Activated CD4-positive, alpha-beta T cell treated with anti-CD3 and anti-CD28 coated beads, Interleukin-2, Interleukin-4, amounts not matched to agents 100 ng/mL and 50 ng/mL, durations not matched to agents 16 hours and 8 hours (primary cell): ENCODE measurements at places on chromosomes 5 and 9.
A peak's percentile ranks its signal among the peaks of the same experiment; 100 is the strongest.

DNA sequence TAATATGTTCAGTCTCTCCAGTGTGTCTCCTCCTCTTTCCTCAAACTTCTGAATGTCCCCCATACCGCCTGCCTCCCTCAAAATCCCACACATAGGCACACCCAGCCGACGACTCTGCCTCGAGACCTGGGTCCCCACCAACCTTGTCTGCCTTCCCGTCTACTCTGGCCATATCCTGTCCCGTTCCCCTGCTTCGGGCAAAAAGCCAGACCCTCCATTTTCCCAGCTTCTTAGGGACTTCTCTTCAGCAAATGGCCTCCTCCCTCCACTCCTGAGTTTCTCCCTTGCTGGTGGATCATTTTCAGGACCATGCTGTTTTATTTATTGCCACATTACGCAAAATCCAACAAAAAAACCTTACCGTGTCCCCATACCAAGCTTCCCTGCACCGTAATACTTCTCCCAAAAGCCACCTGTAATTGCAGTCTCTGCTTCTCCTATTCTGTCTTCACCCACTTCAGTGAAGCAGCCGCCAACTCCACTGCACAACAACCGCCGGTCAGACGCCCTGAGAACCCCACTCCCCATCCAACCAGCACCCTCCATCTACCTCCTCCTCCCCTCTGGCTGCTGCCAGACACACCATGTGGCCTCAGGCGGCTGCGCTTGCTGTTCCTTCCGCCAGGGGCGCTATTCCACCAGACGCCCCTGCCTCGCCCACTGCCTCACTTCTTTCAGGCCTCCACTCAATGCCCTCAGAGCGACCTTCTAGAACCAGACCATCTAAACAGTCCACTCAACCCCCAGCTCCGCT is 117.0 kb downstream of the TRPM6 start:
- peak; percentile 6 for DNase-seq

DNA sequence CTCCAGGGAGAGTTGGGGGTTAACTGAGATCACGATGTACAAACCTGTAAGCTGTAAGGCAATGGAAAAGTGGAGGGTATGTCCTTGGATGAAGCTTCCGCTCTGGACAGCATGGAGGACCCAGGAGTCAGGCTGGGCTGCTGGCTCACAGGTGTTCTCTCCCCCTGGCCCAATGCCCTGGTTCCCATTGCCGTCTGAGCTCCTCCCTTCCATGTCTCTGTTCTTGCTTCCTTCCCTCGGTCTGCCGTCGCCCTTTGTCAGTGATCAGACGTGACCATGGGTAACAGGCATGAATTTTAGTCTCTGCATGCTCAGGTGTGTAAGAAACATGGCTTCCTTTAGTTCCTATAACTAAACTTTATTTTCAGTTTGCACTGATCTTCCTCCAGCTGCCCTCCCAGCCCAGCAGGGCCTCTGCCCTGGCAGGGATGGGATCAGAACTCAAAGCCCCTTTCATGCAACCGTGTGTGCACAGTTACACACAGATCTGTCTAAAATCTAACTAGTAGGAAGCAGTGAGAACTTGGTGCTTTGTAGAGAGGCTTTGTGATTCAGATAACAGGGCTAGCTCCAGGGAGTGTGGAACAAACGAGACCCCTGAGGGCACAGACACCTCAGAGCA is 51.7 kb upstream of the KCNMB1 start:
- DNase-seq: no peak

DNA sequence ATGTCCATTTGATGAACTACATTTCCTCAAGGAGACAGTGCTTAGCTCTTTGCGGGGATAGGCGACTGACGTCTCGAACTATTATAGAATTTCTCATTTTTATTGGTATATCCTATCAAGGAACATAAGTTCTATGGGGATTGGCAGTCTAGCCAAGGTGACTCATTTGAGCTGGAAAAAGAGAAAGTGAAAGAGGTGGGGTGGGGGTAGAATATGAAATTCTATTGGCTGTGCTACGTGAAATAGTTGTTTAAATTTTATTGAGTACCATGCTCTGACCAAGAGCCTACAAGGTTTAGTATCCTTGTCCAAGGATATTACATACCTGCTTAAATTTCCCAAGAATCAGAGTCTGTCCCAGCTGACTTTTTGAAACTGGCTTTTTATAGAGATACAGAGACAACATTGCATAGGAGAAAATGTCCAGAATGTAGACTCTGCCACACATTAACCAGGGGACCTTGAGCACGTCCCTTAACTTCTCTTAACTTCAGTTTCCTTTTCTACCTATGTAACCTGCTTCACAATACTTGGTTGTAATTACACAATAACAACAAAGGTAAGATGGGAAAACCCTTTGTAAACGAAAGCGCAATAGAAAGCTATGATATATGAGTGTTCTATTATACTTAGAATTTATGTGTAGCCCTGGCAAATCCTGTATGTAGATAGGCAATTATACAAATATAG is 226.4 kb upstream of the WWC1 start:
- DNase-seq: no peak

DNA sequence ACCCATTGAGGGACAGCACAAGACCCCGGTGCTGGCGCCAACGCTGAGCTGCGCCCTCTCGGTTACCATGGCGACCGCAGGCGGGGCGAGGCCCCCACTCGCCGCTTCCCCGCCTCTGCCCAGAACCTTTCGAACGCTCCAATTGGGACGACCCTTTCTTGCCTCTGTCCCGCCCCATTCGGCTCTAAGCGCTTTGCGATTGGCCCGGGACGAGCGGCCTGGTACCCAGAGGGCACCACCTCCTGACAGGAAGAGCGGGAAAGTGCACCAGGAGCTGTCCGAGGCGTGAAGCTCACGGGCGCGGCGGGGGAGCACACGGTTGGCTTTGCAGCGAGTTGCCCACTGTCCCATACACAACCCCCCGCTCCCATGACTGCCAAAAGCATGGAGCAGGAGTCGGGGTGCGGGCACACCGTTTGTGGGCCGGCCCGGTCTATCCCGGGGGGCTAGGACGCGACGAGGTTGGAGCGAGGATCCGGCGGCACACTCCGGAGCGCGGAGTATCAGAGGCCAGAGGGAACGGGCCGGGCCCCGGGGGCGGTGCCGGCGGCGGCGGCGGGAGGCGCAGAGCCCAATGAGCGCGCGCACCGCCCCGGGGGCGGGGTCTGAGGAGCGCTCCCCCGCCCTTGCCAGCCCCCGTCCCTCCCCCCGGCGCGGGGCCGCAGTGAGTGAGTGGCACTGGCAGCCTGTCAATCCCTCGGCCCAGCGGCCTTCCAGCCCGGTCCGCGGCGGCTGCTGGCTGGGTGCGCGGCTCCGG is 978 bp upstream of the PBX3 start:
- peak; percentile 96 for DNase-seq

- no peak for DNase-seq
Measured at GRCh38 chr9:133703591-133704399, 34.4 kb downstream of the SARDH start.

DNA sequence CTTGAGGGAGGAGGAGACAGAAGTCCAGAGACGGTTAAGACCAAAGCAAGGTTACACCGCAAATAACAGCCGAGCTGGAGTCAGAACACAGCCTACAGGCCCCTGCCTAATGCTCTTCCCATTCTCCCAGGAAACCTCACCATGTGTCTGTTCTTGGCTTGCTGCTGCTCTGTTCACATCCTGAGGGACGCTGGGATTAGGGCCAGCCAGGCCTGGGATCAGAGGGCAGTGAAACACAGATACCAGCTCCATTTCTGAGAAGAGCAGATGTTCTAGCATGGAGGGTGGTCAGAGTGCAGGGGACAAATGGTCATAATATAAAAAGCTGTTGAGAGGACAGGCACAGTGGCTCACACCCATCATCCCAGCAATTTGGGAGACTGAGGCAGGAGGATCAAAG is 124.8 kb upstream of the LARP1 start:
- no peak for DNase-seq

DNA sequence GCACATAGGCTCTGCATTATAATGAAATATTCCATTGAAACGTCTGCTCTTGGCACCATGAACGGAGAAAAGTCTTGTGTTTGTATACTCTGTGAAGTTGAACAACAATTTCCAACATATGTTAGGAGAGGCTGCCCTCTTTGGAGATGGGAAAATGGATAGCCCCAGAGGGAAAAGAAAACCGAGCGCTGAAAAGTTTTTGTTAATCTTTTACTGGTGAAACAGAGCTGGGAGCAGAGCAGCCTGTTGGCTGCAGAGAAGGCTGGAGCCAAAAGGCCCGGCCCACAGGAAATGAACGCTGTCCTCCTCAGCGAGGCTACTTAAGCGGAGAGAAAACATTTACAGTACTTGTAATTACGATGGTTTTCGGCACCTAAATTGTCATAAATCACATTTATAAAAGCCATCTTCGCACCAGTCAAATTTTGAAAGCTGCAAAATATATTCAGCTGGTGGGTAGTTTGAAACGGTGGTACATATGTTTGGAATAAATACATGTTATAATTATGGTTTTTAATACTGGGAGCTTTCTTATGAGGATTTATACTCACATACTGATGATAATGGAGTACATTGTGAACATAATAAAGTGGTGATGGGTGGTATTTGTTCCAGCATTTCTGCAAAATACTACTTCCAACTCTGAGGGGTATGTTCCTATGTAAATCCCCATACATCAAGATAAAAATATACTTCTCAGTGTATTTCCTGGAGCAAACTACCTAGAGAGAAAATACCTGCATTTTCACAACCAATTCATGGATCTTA is 129.6 kb upstream of the CNTLN start:
- DNase-seq: no peak

DNA sequence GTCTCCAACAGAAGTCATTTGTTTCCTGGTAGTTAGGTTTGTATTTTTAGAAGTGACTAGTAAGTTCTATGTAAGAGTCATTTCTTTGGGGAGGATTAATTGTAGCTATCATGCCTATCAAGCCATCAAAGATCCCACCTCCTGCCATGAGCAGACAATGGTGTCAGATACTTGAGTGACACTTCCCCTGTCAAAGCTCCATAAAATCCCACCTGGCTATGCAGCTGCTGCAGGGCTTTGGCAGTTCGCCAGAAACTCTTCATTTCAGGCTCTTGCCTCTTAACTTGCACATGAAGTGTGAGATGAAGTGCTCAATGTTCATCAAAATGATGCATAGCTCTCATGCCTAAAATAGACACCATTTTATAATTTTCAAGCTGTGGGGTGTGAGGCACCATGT is 312.1 kb downstream of the CDH12 start:
- DNase-seq: no peak

GRCh38 chr9:91496351-91496750 is 72.7 kb upstream of the NFIL3 start:
- DNase-seq: no peak

DNA sequence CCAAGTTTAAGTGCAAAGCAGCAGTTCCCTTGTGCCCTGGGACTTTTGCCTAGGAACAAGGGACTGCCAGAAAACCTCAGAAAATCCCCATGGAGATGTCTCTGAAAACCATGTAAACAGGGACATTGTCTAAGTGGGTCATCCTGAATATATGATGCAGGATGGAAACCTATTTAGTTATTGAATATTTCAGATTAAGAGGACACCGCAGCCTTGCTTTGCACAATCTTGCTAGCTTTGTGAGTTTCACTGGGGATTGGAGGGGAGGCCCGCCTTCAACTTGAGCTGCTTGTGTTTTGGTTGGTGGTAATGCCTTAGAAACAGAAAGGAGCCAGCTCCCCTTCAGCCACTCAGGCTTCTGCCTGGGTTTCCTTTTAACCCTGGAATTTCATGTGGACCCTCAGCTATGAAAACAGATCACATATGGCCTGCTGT is 112.8 kb downstream of the C9orf152 start:
- no peak for DNase-seq

GRCh38 chr5:154840435-154841272 is 9.7 kb downstream of the FAXDC2 start:
- no peak for DNase-seq

- no peak for DNase-seq
Measured at GRCh38 chr9:127936347-127936852, 1.3 kb downstream of the DPM2 start.

DNA sequence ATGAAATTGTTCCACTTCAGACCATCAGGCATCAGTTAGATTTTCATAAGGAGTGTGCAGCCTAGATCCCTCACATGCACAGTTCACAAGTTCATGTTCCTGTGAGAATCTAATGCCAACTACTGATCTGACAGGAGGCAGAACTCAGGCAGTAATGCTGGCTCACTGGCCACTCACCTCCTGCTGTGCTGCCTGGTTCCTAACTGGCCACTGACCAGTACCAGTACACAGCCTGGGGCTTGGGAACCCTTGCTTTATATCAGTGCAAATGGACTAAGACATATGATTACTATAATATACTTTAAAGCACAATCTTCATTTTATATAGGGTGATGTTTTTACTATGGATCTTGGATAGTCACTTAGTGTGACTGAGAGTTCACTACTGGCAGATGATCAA is 259.2 kb downstream of the SLCO4C1 start:
- no peak for DNase-seq

- DNase-seq: peak; percentile 7
Measured at GRCh38 chr5:14305045-14305444, 161.9 kb downstream of the TRIO start.

DNA sequence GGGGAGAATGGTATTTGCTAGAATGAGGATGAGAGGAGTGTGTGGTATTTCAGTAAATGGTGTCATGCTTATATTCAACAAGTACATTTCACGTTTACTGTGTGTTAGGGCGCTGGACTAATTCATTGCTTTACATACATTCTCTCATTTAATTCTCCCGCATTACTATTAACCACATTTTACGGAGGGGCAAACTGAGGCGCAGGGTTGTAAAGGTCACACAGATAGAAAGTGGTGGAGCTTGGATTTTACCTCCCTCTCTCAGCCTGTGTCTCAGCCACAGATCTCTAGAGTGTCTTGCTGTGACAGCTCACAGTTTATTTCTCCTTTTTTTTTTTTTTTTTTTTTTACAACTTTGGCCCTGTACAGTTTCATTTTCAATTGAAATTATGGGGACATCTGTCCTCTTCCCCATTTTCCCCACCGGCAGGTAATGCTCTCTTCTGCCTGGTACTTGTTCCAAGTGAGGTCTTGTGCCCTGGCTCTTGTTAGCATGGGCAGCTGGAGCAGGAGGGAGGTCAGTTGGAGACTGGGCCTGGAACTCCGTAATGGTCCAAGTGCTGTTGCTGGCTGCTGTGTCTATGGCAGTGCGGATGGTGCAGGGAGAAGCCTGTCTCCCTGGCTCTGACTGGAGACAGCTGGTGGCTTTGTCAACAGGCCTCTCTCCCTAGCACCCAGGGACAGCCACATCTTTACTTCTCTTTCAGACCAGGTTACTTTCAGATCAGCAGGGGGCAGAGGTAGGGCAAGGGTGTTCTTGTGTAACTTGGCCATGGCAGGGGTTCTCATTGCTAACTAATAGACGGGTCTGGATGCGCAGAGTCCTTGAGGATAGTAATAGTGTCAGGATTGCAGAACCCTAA is 20.5 kb upstream of the NDST1 start:
- DNase-seq: no peak

DNA sequence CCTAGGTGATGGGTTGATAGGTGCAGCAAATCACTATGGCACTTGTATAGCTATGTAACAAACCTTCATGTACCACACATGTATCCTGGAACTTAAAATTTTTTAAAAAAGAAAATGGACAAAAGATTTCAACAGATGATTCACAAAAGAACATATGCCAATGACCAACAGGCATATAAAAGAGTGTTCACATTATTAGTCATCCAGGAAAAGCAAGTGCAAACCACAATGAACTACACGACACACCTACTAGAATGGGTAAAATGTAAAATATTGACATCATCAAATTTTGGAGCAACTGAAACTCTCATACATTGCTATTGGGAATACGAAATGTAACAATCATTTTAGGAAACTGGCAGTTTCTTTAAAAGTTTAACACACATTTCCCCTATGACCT is 109.9 kb downstream of the YIPF5 start:
- peak; percentile 9 for DNase-seq
